ENCODE measurements at places on chromosomes 12 and 14. TPM values are rescaled to one million over a fixed set of nuclear protein-coding genes. Genes with fewer than 3 reads are reported as not detected.

RDH11 gene
- total RNA-seq, result 14.5 TPM

CLEC1B gene
- not detected for total RNA-seq

CCDC177 gene
- not detected for total RNA-seq

BBOF1 gene
- total RNA-seq, result 2.4 TPM

FOXA1 gene
- not detected for total RNA-seq

NPFF gene
- total RNA-seq, result not detected

GRCh38 chr12:47124451-47124850 is 44.7 kb upstream of the AMIGO2 start:
- no peak for DNase-seq

GRCh38 chr12:102682366-102683289 is 202.3 kb upstream of the IGF1 start:
- no peak for DNase-seq

- no peak for DNase-seq
These were observed 40.4 kb downstream of the TSPAN9 start for GRCh38 chr12:3117591-3118015.

- DNase-seq, result no peak
These were observed 27.0 kb upstream of the SLC2A14 start for GRCh38 chr12:7899755-7900154.

- no peak for DNase-seq
These were observed 8.3 kb downstream of the CDKL1 start for GRCh38 chr14:50388256-50388931.

All from CD8-positive, alpha-beta T cell (primary cell).